ENCODE measurements at places on chromosomes 16 and 17.

DNA sequence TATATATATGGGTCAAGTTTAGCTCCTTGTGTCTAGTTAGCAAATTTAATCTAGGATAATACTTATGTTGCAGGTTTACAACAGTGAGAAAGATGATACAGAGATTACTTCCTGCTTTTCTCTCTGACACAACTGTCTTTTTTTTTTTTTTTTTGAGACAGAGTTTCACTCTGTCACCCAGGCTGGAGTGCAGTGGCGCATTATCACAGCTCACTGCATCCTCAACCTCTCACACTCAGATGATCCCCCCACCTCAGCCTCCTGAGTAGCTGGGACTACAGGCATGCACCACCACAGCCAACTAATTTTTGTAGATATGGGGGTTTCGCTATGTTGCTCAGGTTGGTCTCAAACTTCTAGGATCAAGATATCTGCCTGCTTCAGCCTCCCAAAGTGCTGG, 706.9 kb upstream of the SOX9 start:
- DNase-seq, result no peak

GRCh38 chr16:1143761-1144450, 9.0 kb upstream of the CACNA1H start:
- DNase-seq, result no peak

DNA sequence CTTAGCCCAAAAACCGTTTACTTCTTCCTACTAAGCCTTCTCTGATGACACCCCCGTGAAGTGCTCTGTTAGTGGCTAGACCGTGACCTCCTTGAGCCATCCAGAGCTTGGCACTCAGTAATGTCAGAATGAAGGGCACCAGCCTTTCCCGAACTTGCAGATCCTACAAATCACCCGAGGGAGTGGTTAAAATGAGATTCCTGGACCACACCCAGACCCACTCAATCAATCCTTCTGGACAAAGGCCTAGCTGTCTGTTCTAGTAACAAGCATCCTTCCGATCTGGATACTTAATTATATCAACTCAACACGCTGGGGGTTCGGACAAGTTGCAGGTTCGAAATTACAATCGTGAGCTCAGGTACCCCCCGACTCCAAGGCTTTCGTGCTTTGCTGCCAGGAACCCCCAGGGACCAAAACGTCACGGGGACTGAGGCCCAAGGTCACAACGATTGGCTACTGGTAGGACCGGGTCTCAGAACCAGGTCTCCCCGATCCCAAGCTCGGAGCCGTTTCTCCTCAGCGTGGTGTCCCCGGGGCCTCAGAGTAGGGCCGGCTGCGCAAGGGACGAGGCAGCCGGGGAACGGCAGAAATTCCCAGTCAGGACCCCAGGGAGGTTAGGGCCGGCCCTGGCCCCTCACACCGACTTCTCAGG, 527 bp downstream of the CIAPIN1 start:
- peak; percentile 52 for DNase-seq

- DNase-seq, result no peak
These were observed 30.8 kb downstream of the OTOA start for GRCh38 chr16:21694609-21695008.

DNA sequence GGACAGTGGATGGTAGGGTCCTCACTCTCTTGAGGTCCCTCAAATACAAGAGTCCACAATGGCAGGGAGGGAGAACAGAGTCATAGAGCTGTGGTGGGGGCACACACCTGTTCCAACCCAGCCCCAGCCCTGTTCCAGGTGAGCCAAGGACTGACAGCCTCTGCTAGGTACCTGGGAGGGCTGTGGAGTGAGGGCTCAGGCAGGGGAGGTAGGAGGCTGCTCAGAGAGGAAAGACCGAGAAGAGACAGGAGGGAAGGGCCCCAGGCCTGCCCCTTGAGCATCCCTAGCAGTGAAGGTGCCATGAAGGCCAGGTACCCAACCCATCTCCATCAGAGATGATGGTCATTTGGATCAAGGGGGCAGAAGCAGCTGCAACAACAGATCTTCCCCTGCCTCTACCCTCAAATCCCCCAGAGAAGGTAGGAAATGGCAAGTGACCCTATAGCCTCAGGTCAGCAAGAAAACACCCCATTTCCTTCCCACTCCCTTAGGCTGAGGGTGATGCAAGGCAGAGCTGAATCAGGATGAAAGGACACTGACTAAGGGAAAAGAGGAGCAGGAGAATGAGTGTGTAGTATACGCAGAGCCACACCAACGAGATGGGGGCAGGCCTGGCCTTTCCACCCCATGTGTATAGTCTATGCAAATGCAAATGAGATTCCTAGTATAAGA, 28.6 kb downstream of the CD300LG start:
- no peak for DNase-seq

- no peak for DNase-seq
These were observed 25.3 kb downstream of the LITAF start for GRCh38 chr16:11561454-11561805.

DNA sequence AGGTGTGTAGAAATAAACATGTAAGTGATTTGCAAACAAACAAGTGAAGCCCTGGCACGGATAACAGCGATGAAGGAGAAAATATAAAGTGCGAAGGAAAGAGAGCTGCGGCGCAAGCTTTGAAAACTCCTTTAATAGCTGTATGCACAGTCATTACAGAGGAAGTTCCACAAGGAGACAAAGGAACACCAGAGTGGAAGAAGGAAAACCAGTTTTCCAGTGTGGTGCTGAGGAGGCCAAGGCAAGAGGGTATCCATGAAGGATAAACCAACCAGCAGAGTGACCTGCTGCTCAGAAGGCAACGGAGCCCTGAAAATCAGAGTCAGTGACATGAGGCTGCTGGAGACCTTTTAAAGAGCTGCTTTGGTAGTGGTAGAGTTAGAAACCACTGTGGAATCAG, 24.4 kb downstream of the METTL16 start:
- DNase-seq, result no peak

DNA sequence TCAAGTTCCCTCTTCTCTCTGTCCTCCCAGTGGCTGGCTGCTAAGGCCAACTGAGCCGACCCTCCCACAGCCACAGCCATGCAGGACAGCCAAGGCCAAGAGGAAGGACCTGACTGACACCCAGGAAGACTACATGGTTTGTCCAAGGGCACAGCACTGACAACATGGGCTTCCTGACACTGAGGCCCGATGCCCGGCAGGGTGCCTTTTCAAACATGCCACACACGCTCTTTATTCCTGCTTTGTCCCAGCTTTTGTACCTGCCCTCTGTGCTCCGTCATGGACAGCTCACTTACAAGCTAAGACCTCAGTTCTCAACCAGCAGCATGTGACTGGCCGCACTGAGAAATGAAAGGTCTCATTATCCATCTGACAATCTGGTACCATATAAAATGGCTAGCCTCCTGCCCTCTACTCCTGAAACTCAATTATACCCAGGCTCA, 45.8 kb downstream of the TEX2 start:
- DNase-seq, result no peak

- no peak for DNase-seq
These were observed 20.3 kb upstream of the PECAM1 start for GRCh38 chr17:64410750-64411490.

- DNase-seq, result no peak
These were observed 478.5 kb downstream of the GRIN2A start for GRCh38 chr16:9703731-9704130.

DNA sequence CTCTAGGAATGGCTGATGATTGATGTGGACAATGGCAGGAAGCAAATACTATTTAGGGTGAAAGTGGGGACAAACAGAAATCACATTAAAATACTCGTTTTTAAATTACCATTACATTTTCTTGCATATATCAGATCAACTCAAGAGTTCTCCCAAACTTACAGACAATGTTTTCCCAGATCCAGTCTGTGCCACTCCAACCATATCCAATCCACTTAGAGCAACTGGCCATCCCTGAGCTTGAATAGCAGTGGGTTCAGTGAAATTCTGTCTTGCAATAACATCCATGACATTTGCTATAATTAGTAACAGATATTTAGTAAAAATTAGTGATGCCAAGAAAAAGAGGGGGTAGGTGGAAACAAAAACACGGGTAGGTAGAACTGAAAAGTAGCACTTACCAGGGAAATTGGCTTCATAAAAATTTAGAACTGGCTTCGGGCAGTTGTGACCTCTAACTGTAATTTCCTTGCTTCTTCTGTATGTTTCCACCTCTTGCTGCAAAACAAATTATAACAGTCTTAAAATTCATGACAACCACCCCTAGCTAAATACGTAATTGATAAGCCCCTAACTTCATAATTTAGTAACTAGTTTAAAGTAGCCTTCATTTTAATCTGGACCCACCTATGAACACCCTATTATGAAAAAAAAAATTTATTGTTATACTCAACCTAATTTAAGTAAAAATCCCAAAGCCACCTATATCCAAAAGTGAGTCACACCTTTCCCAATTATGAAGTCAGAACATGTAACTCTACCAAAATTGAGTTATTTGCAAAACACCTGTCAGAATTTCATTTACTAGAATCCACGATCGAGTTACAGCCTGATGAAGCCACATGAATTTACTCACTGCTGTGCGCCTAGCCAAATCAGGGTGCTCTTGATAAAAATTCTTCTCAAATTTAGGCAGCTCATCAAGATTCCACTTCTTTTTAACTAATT, 2.0 kb downstream of the DDX5 start:
- no peak for DNase-seq

- DNase-seq, result peak; percentile 19
These were observed 4.2 kb upstream of the KRT24 start for GRCh38 chr17:40707745-40708144.

DNA sequence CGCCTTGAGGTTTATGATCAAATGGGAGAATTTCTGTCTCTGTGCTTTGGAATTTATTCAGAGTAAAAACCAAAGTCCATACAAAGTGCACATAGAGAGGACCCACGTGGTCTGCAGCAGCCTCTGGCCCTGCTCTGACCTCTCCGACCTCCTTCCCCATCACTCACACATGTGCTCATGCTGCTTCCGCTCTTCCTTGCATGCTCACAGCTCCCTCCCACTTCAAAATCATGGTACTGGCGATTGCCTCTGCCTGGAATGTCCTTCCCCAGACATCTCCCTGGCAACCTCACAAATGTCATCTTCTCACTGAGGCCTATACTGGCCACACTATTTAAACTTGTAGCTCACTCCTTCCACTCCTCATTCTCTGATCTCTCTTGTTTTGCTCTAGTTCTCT, 418.0 kb downstream of the CA10 start:
- DNase-seq, result no peak

GRCh38 chr17:27333410-27333980, 39.6 kb downstream of the WSB1 start:
- no peak for DNase-seq

DNA sequence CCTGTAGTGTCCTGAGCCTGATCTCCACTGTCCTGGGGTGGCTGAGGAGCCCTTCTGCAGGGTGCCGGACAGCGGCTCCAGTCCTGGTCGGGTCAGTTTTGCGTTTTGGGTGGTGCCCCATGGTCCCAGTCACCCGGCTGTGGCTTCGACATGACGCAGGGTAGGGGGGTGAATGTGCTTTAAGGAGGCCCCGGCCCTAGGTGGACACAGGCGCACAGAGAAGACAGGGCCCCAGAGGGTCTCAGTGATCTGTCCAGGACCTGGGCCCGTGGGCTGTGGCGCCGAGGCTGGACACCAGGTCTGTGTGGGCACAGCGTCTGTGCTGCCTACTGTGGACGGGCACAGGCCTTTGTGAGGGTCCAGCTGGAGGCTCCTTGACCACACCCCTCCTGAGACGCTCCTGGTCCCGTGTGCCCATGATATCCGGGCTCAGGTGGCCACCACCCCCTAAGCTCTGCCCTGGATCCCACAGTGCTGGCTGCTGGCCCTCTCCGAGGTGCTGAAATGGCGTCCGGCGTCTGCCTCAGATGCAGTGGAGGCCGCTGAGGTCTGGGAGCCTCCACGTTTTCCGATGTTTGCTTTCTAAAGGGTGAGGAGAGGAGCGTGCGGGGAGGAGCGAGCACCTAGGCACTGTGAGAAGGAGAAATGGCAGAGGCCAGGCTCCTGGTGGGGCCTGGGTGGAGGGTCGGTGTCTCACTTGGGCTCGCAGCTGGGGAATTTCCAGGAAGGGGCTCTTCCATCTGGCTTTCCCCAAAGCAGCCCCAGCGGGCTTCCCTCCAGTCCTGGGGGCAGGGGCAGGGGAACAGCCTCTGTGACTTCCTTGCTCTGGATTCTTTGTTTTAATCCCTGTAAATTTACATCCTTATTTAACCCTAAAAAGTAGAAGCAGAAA, 56.1 kb upstream of the ACSF3 start:
- DNase-seq, result peak; percentile 15

DNA sequence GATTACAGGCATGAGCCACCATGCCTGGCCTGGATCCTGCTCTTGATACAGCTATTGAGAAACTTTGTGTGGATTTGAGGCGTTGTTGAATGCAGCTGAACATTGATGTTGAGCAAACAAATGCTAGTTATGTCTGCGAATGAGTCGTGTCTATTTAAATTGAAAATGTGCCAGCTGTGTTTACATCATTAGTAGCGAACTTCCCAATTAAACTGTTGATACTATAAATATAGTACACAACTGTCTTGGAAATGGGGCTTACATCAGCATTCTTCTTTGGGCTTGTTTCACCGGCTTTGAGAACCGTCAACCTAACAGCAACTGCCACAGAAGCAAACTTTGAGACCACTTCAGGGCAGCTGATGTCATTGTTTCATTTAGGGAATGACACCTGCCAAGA, 251.9 kb downstream of the RBFOX1 start:
- no peak for DNase-seq

- DNase-seq, result no peak
These were observed 56.2 kb upstream of the TEKT3 start for GRCh38 chr17:15397620-15398019.

GRCh38 chr17:34113089-34113488, 142.0 kb upstream of the CCL2 start:
- DNase-seq, result no peak

GRCh38 chr16:8639694-8640093, 18.2 kb downstream of the METTL22 start:
- no peak for DNase-seq

GRCh38 chr17:6691546-6691945, 21.6 kb downstream of the SLC13A5 start:
- DNase-seq, result no peak

DNA sequence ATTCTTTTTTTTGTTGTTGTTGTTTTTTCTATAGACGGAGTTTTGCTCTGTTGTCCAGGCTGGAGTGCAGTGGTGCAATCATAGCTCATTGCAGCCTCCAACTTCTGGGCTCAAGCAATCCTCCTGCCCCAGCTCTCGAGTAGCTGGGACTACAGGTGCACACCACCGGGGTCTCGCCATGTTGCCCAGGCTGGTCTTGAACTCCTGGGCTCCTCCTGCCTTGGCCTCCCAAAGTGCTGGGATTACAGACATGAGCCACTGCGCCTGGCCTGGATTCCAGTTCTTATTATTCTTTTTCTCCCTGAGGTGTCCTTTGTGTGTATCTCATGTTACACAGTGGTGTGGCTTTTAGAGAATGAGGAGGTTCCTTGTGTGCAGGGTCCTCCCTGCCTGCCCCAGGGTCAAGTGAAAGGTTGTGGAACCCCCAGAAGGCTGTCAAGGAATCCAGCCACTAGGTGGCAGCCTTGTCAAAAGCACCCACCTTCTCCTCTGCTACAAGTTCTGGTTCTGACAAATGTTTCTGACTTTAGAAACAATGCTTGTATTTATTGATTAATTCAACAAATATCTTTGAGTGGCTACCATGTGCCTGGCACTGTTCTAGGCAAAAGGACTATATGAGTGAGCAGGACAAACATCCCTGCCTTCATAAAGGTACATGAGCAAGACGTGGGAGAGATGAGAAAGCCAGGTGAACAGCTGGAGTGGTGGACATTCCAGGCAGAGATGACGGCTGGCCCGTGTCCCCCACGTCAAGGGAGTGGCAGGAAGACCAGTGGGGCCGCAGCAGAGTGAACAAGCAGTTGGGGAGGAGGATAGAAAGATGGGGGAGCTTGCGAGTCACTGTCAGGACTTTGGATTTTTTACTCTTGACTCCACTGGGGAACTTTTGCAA, 112.4 kb downstream of the SPECC1 start:
- DNase-seq, result peak; percentile 47

GRCh38 chr16:80527297-80527696, 13.5 kb upstream of the DYNLRB2 start:
- peak; percentile 35 for DNase-seq
